ENCODE measurements at places on chromosomes 6 and 20. TPM values are rescaled to one million over a fixed set of nuclear protein-coding genes. Genes with fewer than 3 reads are reported as not detected.
A peak's percentile ranks its signal among the peaks of the same experiment; 100 is the strongest.

Gene SMLR1
- total RNA-seq = not detected

DNA sequence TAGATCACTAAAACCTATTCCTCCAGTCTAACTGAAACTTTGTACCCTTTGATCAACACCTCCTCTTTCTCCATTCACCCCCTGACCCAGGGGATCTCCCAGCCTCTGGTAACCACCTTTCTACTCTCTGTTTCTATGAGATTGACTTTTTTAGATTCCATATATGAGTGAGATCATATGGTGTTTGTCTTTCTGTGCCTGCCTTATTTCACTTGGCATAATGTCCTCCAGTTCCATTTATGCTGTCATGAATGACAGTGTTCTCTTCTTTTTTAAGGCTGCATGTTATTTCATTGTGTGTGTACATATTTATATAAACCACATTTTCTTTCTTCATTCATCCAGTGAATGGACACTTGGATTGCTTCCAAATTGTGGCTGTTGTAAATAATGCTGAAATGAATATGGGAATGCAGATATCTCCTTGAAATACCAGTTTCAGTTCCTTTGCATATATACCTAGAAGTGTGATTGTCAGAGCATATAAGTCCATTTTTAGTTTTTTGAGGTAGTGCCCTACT lies 57.7 kb downstream of the DHX35 start:
- no peak for DNase-seq

DNA sequence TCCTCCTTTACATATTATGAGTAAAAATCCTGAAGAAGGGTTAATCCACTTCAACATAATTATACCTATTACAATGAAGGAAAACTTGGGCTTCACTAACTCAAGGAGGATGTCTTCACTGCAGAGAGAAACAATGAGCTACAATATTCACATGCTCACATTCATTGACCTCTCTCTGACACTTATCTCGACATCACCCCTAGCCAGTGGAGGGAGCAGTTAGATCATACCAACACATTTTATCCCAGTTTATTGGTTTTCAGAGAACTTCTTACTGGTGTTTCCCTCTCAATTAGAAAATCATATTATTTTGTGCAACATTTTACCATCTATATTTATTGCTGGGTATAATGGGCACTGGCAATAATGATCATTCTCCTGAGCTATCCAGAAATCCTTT lies 646.5 kb downstream of the TENT5A start:
- peak; percentile 32 for DNase-seq

DNA sequence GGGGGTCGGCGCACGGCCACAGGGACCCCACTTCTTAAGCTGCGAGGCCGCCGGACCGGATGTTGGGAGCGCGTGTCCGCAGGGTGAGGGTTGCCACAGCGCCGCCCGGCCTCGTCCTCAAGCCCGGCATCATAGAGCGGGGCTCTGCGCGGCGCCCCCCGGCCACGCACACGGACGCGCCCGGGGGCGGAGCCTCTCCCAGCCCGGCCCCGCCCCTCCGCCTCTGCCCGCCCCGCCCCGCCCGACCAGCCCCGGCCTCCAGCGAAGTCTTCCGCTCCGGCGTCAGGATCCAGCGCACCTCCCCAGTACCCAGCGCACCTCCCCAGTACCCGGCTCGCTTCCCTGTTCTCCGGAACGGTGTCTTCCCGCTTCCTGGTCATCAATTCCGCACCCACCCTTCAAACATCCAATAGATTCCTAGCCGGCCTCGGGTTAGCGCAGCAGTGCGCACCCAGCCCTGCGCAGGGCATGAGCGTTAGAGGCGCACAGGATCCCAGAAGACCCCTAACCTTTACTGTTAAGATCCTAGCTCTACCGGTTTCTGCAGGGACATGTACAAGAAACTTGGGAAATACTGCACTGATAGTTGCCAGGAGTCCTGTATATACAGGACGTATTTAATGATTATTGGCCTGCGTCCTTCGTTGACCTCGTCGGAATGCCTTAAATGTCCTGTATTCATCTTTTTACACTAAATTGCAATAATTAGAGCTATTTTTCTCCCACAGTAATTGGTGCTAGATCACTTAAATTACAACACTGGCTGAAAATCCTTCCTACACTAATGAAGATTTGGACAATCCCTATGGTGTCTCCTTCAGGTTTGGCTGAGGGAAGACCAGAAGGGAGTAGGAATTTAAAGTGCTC lies 535 bp upstream of the DNAAF9 start:
- DNase-seq = peak; percentile 71

DNA sequence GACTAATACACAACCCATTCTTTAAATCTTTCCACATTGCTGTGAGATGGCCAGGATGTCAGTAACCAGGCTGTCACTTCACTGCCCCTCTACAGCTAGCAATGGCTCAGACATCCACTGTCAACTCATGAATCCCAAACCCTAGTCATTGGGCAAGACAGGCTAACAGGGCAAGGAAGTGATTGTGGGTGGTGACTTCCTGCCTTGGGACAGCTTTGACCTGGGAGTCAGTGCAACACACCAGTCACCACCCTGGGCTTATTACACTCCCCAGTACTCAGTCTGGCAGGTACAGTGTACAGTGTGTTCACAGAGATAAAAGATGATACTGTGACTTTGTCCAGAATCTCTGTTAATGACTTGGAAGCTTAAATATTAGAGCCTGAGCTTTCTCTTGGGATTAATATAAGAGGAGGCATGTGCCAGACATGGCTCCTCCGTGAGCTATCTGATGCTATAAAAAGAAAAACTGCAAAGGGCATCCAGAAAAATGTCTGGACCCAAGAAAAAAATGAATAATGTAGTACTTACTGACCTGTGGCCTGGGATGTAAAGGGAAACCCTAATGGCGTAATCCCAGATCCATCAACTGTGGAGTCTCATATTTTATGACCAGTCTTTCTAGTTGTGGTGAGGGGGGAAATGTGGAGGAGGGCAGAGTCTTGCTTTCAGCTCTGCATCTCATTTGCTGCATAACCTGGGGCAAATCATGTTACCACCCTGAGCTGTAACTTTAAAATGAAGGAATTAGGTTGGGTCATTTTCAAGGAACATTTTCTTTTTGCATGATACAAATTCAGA lies 244.4 kb downstream of the SLC24A3 start:
- DNase-seq = no peak

Data from LHCN-M2 (cell line).